ENCODE measurements at places on chromosomes 3 and 15.

DNA sequence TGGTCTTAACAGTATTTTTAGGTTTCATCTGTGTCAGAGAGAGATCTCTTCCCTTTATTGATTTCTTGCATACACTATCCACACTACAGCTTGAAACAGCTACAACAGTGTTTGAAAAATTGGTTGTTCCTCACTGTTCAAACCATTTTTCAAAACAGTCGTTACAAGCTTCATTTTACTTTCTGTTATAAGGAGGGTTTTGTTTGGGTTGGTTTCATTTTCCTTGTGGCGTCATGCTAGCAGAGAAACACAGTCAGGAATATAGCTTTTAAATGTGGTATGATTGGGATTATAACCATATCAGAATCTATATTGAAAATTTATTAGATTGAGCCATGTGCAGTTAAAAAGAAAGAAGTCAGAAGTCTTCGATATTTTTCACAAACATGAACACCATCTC lies 400.6 kb downstream of the ZBTB20 start:
- DNase-seq = no peak

DNA sequence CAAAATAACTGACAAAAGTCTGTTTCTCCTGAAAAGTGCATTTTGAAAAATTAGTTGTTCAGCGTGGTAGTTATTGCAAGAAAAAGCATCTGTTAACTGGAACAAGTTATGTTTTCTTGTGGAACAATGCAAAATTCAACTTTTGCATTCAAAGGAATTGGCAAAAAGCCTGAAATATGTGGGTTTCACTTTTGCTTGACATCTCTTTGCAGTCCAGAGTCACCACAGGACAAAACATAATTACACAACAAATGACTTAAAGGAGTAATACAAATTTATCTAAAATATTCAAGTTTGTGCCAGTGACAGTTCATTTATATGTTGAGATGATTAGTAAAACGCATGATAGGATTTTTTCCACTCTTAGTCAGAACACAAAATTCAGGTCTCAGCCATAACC lies 96.3 kb upstream of the P2RY1 start:
- DNase-seq = no peak

GRCh38 chr3:48217449-48217848 lies 5.8 kb upstream of the CAMP start:
- no peak for DNase-seq

- no peak for DNase-seq
Observed at GRCh38 chr3:149374793-149375500, 2.5 kb downstream of the TM4SF1 start.

- no peak for DNase-seq
Observed at GRCh38 chr3:145383416-145383815, 777.6 kb downstream of the PLOD2 start.

- DNase-seq = peak; percentile 62
Observed at GRCh38 chr3:61875046-61875844, 313.9 kb downstream of the PTPRG start.

DNA sequence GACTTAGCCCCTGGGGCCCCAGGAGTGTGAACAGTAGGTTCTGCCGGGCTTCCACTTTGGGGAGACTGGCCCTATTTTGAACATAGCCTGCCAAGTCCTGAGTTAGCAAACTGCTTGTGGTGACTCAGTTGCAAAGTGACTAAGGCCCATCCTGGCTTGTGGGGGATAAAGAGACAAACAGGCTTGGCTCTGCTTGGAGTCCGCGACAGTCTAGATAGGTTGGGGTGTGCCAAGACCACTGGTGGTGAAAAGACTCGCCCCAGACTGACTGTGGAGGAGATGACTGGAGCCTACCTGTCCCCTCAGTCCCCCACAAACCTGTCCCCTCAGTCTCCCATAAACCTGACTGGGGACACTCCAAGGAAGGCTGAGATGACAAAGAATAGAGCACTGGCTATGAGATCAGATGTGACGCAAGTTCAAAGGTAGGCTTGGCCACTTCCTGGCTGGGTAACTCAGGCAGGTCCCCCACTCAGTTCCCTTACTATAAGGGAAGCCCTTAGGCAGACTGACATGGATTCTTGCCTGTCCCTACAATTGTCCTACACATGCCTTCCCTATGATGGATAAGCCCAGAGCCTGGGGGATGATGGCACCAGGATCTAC lies 4.3 kb downstream of the DNASE1L3 start:
- peak; percentile 56 for DNase-seq

- peak; percentile 78 for DNase-seq
Observed at GRCh38 chr3:8607234-8608040, 37.2 kb downstream of the SSUH2 start.

DNA sequence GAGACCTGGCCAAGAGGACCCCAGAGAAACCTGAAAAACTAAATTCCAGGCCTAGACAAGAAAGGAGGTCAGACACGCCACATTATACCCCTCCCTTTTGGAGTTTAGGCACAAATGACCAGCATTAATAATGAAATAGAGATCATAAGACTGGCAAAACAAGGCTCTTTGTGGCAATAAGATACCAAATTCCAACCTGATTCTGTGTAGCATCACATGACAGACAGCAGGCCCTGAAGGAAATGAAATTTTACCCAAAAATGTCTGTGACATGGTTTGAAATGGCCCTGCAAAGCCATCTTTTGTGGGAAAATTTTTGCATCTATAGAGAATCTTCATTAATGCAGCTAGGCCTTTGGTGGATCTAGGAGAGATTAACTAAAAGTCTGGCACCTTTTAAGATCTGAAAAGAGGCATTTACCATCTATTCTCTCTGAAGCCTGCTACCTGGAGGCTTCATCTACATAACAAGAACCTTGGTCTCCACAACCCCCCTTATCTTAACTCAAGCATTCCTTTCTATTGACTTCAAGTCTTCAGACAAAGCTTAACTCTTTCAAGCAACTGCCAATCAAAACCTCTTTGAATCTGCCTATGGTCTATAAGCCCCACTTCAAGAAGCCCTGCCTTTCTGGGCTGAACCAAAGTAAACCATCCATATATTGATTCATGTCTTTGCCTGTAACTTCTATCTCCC lies 8.0 kb downstream of the FAM174B start:
- no peak for DNase-seq

DNA sequence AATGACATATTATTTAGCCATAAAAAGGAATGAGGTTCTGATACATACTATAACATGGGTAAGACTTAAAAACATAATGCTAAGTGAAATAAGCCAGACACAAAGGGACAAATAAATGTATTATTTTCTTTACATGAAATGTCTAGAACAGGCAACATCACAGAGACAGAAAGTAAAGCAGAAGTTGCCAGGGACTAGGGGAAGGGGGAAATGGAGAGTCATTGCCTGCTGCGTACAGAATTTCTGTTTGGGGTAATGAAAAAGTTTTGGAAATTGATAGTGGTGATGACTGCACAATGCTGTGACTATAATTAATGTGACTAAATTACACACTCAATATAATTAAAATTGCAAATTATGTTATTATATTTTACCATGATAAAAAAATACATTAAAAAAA lies 99.9 kb downstream of the ANO10 start:
- no peak for DNase-seq

- DNase-seq = no peak
Observed at GRCh38 chr3:97692831-97693230, 71.7 kb upstream of the ARL6 start.

- no peak for DNase-seq
Observed at GRCh38 chr3:58141766-58142345, 68.9 kb downstream of the DNASE1L3 start.

- peak; percentile 3 for DNase-seq
Observed at GRCh38 chr3:141828890-141829289, 47.6 kb upstream of the ATP1B3 start.

- peak; percentile 3 for DNase-seq
Observed at GRCh38 chr3:139718415-139718814, 40.6 kb upstream of the NMNAT3 start.

DNA sequence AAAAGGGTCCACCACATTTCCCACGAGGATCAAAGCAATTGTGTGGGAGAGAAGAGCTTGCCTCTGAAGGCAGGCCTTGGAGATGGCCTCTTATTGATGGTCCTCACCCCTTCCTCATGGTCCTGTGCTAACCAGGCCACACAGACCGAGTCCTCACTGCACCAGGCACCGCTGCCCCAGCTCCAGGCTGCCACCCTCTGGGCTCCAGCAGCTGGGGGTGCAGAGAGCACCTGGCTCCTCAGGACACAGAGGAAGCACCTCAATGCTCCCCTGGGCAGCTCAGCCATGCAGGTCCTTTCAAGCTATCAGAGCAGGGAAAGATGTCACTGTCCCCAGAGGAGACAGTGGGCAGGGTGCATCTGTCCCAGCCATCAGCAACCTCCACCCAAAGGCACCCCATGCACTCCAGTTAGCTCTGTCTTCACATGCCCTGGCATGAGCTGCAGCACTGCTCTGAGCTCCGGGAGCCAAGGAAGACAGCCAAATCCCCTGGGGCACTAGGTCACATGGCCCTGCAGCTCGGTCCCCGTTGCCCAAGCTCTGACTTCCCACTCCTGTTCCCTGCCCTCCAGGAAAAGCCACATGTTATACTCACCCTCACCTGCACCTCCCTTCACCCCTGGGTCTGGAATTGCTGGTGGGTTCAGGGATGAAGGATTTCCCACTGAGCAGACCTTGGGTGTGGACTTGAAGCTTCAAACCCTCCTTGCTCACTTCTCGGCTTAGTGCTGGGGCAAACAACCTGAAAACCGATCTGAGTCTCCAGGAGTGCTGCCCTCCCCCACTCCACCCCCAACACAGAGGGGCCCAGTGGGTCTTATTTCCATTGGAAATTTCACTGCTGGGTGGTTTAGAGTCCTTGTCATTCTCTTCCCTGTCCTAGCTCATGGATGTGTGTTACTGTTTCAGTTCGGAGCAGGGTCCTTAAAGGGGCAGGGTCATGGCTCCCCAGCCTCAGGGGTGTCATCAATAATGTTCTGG lies 32.6 kb downstream of the ALS2CL start:
- DNase-seq = no peak

GRCh38 chr3:194163697-194164096 lies 27.7 kb downstream of the HES1 start:
- no peak for DNase-seq

GRCh38 chr15:40722934-40723333 lies 28.0 kb downstream of the RAD51 start:
- DNase-seq = peak; percentile 20

- no peak for DNase-seq
Observed at GRCh38 chr15:72585025-72585424, 69.5 kb upstream of the GOLGA6B start.

DNA sequence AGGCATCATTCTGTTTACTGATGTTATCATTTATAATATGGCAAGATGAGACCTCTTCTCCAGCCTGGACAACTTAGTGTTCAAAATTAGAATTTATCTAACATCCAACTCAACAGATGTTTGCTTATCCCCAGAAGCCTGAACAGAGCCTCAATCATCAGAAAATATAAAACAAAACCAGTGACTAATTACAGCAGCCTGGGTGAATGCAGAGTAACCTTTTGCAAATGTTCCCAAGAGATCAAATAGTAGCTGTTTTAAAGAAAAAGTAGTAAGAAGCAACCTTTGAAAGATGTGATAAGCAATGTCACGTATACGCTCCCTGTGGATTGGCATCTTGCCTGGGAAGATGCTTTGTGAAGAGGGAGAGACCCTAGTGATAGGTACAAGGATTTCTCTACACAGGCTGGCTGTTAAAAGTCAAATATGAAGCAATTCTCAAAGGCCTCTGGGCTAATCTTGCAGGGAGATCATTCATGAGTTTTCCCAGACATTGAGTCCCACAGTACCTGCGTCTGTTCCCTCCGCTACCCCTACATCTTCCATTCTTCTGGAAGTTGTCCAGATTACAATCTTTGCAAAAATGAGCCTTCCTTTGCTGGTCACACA lies 39.3 kb upstream of the PRICKLE2 start:
- peak; percentile 32 for DNase-seq

DNA sequence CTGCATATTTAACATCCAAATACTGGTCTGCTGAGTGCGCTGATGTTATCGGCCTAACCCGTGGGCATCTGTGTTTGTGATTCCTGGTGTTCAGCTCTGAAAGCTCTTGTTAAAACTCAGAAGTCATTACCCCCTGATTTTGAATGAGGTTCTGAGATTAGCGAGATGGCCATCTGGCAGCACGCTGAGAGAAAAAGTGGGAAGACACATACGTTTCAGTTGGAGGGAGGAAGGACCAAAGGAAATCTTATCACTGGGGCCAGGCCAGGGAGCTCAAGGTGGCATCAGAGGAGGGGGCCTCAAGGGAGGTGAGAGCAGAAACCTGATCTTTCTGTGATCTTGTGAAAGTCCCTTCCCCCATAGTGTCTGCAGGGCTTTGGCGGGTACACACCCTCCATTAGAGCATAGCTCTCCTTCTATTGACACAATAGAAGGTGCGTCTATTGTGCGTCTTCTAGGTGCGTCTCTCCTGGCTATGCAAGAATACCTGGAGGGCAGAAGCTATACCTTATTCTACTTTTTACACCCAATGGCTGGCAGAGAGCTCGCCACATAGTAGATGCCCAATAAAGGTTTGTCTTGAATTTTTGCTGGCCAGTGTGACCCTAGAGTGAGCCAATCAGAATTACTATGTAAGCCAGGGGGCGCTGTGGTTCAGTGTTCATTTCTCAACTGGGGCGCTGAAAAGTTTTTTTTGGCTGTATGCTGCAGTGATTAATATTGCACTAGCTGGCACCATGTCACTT lies 182.4 kb downstream of the SHQ1 start:
- no peak for DNase-seq

- peak; percentile 51 for DNase-seq
Observed at GRCh38 chr3:14224895-14225294, 46.3 kb downstream of the LSM3 start.

GRCh38 chr3:52259448-52259847 lies 13.9 kb downstream of the PPM1M start:
- DNase-seq = no peak

DNA sequence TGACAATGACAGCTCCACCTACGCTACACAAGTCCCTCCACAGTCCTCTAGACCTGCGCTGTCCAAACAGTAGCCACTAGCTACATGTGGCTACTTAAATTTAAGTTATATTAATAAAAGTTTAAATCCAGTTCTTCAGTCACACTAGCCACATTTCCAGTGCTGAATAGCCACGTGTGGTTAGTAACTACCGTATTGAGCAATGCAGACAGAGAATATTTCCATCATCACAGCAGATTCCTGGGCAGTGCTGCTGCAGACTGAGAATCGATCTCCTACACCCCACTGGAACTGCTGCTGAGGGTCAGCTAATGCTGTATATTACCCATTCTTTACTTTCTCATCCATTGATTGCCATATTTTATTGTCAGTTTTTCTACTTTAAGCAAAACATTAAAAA lies 40.9 kb downstream of the HDC start:
- DNase-seq = peak; percentile 58
